ENCODE measurements at places on chromosomes 7 and 10.

- DNase-seq: peak; percentile 27
Observed at GRCh38 chr10:32687116-32687515, 241.2 kb downstream of the CCDC7 start.

DNA sequence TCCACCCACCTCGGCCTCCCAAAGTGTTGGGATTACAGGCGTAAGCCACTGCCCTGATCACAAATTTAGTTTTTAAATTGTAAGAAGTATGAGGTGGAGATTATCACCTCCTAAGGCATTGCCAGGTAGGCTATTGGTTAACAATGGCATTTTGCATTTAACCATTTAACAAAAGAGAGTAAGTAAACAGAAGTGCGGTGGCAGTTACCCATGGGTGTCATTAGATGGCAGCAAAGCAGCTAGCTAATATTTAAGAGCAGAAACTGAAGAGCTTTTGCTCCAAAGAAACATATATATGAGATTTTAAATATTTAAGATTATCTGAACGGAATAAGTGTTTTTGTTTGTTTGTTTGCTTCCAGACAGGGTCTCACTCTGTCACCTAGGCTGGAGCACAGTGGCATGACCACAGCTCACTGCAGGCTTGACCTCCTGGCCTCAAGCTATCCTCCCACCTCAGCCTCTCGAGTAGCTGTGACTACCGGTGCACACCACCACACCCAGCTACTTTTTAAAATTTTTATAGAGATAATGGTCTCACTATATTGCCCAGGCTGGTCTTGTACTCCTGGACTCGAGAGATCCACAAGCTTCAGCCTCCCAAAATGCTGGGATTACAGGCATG, 325.5 kb upstream of the C7orf33 start:
- DNase-seq: peak; percentile 15

GRCh38 chr7:157676001-157676400, 339.2 kb downstream of the DNAJB6 start:
- no peak for DNase-seq

DNA sequence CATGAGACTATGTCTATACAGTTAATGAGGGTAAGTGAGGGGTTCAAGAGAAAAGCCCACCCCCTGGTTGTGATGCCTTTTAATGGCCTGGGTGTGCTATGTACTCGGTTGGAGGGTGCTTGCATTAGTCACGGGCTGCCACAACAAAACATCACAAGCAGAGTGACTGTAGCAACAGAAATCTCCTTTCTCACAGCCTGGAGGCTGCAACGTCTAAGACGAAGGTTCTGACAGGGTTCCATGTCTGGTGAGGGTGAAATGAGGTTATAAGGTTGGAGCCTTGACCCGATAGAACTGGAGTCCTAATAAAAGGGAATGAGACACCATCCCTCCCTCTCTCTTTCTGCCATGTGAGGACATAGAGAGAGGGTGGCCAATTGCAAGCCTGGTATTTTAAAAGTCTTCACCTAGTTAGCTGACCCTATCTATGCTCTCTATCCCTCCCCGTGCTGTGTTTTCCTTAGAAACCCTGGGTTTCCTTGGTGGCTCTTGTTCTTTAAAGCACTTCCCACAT, 126.0 kb upstream of the GDF10 start:
- DNase-seq: peak; percentile 45

DNA sequence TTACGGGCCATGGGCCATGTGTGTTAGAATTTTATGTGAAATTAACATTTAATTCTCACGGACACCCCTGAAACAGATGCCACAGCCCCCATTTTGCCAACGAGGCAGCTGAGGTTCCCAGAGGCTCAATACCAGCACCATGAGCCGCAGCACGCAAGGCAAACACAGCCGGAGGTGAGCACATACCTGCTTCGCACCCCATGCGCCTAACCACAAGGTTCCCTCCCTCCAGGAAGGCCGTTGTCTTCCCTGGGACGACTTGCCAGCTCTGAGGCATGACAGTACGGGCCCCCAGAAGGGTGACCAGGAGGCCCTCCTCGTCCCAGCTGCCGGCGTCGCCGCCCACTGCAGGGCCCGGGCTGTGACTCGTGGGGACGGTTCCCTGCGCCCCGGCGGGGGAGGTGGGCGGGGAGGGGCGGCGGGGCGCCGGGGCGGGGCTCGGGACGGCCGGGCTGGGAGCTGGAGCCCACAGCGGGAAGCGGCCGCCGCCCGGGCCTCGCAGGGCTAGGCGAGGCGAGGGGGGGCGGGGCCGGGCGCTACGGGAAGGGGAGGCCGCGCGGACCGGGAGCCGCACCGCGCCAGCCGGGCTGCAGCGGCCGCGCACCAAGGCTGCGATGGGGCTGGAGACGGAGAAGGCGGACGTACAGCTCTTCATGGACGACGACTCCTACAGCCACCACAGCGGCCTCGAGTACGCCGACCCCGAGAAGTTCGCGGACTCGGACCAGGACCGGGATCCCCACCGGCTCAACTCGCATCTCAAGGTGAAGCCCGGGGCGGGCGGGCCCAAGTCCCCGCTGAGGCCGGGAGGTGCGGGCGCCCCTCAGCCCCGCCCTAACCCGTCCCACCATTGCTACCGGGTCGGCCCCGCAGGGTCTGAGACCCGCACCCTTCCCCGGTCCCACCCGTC, at the start of gene CAV2:
TSS of gene CAV2 (plus strand) at position 571 of the 910 bp plus-strand sequence. CDS start at position 615, 44 bp downstream.
- DNase-seq: peak; percentile 79

DNA sequence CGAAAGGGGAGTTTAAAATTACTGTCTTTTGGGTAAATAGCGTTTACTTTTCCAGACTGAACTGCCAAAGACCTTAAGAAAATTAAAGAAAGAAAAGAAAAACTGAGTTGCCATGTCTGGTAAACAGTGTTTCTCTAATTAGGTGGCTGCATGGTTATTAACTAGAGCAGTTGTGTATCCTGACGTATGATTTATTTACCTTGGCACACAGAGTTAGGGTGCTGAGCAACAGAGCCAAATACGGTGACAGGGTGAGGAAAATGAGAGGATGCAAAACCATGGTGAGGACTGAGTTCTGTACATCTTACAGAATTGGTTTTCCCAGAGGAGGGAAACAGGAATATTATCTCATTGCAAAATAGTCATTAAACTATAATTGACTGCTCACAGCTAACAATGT, 546.4 kb upstream of the FZD8 start:
- DNase-seq: no peak

DNA sequence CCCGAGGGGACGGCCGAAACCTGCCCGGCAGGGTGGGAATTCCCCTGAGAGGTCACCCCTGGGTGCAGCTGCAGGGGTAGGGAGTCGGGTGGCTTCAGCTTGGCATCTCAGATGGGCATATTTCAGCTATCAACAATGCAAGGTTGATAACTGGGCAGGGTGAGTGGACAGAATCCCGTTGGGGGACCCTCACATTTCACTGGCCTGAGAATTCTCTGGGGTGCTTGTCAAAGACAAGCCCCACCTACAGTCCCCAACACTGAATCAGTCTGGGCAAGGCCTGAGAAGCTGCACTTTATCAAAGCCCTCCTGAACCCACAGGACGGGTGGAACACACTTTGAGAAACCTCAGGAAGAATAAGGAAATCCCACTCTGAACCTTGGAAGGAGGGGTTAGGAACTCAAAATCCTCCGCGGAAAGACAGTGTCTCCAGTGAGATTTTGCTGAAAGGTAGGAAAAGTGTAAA, 3.1 kb downstream of the RGS10 start:
- no peak for DNase-seq

DNA sequence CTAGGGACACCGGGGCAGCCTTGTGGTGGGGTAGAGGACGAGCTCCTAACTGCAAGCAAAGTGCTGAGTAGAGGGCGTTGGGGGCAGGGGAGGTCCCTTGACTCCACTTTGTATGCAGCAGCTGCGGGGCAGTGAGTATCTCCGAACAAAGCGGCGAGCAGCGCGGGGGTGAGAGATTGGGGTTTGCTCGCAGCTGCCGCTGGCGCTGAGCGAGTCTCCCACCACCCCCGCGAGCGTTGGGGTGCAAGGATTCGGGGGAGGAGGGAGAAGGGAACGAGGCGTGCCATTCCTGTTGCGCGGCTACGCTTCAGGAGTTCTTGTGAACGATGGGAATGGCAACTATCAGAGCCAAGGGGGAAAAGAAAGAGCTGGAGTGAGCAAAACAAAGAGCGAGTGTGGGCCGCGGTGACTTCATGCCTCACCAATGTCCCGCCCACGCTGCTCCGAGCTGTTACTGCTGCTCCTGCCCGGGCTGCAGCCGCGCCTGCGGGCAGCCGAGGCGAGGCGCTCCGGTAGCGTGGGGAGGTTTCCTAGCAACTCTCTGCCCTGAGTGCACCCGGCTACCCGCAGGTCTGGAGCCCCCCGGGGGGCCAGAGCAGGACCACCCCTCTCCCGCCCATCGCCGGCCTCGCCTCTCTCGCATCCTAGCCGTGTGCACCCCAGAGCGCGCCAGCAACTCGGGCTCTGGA, at the start of gene ITGB8:
TSS of gene ITGB8 (plus strand) at position 662 of the 689 bp plus-strand sequence. CDS start 907 bp downstream, outside the sequence.
- DNase-seq: peak; percentile 77

GRCh38 chr7:57867884-57868701, 418.1 kb downstream of the ZNF716 start:
- no peak for DNase-seq

DNA sequence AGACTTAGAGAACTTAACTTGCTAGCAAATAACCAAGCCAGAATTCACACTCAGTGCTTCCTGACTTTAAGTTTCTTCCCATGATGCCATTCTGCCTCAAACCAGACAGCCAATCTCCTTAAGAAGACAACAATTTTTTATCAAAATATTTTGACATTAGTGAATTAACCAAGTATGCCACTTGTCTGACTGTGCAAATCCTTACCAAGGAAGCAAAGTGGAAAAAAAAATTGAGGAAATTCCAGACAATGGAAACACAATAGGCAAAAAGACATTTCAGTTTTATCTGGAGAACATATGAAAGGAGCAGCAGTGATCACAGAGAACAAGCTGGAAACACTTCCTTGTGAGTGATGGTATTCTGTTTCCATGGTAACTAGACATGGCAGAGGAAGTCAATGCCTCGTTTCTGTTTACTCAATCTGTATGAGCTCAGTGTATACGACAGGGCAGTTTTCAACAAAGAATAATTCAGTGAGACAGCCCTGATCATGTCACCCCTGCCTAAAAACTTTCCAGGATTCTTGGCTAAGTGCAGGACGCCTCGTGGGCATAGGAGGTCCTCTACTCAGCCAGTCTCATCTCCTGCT, 114.2 kb downstream of the DYNC1I1 start:
- DNase-seq: peak; percentile 16

DNA sequence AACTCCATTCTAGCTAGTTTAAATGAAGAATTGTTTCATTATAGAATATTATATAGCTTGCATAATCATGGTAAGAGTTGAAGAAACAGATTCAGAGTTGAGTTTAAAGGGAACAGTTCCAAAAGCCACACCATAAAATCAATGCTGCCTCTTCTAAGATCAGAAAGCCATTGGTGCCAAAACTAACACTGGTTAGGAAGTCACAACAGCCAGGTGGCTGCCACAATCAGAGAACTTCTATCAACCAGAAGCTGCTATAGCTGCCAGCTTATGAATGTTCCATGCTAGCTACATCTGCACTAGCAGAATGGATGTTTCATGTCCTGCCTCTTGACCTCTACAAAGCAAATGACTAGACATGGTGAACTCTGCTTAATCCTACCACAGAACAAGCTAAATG, 583.1 kb upstream of the LRRN3 start:
- DNase-seq: no peak

DNA sequence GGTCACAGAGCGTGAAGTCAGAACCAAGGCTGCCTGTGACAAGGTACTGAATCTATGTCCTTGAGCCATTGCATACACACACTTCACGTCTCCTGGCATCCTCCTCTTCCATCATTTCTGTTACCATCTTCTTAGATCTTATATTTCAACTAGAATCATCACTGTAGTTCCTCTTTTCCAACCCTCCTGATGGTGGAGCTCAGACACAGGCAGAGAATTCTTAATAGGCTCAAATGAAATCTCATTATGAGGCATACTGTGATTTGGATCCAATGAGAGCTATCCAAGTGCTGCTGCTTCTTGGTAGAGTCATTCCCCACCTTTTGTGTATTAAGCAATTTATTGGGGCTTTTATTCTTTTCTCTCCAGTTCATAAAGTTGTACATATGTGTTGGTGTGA, 113.2 kb downstream of the CALCR start:
- DNase-seq: no peak
